ENCODE measurements at places on chromosomes 16 and 17.

- DNase-seq: no peak
Observed at GRCh38 chr16:23232806-23233205, 50.3 kb downstream of the SCNN1G start.

- no peak for DNase-seq
Observed at GRCh38 chr16:90026135-90026534, 6.9 kb upstream of the DBNDD1 start.

DNA sequence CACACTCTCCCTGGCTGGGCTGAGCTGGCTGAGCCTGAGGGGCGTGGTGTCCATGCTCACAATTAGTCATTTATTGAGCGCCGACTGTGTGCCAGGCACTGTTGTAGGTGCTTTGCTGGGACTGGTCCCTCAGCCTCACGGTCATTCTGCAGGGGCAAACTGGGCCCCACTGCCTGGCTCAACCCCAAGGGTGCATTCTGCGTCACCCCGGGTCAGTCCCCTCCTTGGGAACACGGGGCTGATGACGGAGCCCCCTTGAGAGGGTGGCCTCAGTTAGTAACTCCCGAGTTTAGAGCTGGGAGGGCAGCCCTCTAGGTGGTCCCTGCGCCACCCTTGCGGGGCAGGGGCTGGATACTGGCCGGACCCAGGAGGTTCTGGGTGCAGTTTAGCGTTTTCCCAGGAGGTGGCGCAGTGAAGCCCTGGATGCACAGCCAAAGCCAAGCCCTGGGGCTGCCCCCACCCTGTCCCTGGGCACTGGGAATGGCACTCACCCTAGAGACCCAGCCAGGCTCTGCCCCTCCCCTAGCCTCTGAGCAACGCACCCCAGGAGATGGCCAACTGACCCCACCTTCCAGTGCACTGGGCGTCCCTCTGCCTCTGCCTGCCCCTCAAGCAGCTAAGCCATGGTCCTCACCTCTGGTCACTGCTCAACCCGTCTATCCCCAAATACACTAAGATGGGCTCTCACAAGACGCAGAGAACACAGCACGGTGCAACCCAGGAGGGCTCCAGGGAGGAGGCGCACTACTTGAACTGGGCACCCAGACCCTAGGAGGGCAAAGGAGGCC, 243.2 kb upstream of the GSE1 start:
- peak; percentile 73 for DNase-seq

DNA sequence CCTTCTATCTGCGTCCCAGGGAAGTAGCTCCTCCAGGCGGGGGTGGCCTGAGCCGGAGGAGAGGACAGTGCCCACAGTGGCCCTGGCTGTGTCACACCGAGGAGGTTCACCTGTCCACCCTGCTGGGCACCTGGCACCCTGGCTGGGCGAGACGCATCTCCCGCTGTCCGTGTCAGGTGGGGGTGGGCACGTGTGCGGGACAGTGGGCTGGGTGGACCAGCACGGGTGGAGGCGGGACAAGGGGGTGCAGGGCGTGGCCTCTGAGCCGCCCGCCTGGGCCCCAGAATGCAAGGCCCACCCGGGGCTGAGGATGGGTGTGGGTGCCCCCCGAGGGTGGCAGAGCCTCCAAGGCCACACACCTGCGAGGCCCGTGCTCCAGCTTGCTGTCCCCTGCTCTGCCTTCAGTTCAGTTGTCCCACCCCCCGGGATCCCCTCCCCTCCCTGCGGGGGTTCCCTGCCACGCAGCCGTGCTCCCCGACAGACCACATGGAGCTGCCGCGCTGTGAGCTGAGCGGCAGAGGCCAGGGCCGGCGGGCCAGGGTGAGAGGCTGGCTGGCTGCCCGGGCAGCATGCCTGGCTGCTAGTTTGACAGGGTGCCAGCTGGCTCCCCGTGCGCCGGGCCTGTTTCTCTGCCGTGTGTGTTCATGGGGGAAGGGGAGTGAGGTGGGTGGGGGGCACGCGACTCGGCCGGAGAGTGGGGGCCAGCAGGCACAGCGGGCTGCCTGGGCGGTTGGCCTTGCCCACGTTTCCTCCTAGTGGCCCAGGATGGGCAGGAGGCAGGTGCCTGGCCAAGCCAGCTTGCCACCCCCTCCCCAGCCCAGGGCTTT, 33.9 kb downstream of the BAHCC1 start:
- DNase-seq: no peak

DNA sequence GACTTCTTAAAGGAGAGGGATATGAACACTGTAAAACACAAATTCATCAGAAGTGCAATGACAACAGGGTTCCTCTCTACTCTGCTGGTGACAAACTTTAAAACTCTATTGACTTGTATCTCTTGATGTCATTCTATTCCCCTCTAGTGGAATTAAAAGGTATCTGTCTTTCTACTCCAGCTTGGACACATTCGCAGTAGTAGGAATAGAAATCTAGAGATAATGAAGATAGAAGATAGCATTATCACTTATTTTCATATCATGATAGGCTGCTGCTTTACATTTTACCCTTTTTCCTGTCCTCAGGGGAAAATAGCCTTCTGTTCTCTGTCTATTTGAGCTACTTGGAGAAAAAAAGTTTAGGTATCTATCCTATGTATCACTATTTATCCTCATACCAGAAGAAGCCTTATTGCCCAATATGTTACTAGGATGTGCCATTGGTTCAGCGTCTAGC, 209.6 kb upstream of the CACNG5 start:
- no peak for DNase-seq
